ENCODE measurements at places on chromosomes 1 and 21.
A peak's percentile ranks its signal among the peaks of the same experiment; 100 is the strongest.

GRCh38 chr1:54953846-54954245 lies 26.6 kb upstream of the TMEM61 start:
- no peak for DNase-seq

GRCh38 chr1:226433341-226433720 lies 25.4 kb upstream of the PARP1 start:
- no peak for DNase-seq

GRCh38 chr1:232851532-232851931 lies 46.3 kb downstream of the MAP10 start:
- DNase-seq, result no peak

- DNase-seq, result no peak
These were observed 14.1 kb downstream of the ZBTB18 start for GRCh38 chr1:244065063-244065793.

DNA sequence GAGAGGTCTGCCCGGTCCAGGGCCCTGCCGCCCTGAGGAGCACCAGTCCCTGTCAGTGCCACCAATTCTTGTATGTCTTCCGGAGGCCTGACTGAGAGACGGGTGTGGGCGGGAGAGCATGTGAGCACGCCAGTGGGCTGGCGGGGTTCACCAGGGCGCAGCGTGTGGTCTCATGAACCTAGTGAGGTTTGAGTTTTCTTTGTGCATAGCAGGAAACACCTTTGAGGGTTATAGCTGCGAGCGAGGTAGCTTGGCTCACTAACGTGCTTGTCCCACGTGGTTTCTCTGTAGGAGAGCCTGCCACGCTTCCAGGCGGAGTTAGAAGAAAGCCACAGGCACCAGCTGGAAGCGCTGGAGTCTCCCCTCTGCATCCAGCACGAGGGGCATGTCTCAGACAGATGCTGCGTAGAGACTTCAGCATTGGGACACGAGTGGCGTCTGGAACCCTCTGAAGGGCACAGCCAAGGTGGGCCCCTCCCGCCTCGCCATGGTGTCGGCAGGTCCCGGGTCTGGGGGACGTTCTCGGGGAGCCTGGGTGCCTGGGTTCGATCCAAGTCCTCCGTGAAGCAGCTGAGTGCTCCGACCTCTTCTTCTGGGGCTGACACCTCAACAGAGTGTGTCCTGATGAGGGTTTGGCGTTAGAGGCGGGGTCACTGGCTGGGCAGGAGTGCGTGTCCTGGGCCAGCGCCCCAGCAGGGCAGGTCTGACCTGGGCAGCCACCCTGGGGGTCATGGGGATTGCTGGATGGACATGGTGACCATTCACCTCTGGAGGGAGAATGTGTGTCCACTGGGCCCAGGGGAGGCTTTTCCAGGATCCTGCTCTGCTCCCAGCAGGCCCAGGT lies 31.4 kb downstream of the PCNT start:
- DNase-seq, result no peak

- DNase-seq, result no peak
These were observed 510.8 kb upstream of the B3GALT2 start for GRCh38 chr1:193697115-193697762.

DNA sequence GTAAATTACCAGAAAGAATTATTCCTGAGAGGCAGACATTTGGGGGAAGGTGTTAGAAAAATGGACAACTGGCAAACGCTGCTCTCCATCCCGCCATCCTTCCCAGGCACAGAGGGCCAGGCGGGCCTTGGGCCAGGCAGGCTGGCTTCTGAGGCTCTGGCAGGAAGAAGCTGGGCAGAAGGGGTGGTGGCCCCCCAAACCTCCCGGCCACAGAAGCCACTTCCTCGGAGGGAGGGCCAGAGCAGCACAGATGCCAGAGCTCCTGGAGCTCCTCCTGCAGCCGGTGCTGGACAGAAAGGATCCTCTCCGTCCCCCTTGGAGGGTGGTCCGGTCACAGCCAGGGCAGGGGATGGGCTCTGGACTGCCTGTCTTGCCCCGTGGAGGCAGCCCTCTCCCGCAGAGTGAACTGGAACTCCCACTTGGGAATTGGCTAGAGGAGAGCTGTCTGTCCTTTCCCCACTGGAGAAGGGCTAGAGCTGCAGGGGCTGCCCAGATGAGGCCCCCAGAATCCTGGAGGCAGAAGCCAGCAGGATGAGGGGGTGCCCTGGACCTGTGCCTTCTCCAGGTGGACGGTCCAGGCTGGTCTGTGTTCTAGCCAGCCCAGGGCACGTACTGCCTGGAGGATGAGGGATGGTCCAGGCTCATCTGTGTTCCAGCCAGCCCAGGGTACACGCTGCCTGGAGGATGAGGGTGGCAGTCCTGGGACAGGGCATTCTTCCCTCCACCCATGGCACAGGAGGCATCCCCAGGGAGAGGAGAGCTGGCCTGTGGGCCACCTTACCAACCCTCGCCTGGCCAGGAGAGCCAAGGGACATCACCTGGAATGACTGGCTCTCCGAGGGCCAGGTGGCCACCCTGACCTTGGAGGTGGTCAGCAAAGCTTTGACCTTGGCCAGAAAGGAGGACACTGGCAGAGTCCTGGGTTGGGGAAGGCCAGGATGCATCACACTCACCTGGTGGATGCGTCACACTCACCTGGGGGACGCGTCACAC lies 47.4 kb upstream of the ACTRT2 start:
- DNase-seq, result no peak

DNA sequence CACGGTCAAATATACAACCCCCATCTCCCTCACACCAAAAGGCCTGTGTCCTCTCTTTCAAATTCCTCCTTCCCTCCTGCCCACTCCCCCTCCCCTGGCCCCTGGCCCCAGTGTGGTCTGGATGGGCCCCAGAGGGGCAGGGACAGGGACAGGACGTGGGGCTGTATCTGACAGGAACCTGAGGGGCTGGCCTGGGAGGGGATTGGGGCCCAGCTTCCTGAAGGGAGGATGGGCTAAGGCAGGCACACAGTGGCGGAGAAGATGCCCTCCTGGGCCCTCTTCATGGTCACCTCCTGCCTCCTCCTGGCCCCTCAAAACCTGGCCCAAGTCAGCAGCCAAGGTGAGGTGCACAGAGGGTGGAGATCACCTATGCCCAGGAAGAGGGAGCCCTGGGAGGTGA lies at the start of gene MPL:
Gene MPL, plus strand, starts transcription at position 231 of the 400 bp plus-strand sequence. Its CDS starts 31 bp downstream, at position 262.
- no peak for DNase-seq

GRCh38 chr1:13587256-13588030 lies 3.8 kb downstream of the PDPN start:
- DNase-seq, result no peak

DNA sequence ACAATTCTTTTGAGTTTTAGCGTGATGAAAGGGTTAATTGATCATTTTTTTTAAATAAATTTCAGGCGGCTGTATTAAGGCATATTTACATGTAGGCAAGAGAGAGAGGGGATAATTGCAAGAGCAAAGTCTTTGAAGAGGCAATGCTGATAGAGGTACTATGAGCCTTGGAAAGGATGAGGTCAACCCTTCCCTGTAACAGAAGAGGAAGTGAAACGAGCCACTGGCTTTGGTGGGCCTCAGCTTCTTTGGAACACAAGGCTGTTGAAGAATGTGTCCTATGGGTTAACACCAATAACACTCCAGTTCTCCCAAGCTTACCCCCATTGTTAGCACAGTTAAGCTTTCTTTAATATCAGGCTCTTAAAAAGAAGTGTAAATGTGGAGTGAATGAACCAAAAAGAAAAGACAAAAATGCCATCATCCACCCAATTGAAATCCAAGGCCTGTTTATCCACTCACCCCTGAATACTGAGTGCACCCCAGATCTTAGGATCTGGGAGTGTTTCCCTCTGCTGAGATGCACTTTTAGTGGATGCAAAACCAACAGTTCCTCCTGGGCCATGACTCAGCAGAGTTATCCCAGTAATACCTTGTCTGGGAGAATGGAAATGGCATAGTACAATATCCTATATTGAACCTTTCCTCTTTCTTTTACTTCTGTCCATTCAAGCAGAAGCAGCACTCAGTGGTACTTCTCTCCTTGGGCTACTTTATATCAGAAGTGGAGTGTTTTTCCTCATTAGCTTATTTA lies 216.4 kb downstream of the SLC44A5 start:
- DNase-seq, result no peak

GRCh38 chr1:183310753-183311479 lies 107.3 kb downstream of the NMNAT2 start:
- DNase-seq, result no peak

GRCh38 chr1:94715321-94715720 lies 104.8 kb upstream of the SLC44A3 start:
- DNase-seq, result no peak

GRCh38 chr1:98058676-98059075 lies 137.8 kb upstream of the DPYD start:
- no peak for DNase-seq

DNA sequence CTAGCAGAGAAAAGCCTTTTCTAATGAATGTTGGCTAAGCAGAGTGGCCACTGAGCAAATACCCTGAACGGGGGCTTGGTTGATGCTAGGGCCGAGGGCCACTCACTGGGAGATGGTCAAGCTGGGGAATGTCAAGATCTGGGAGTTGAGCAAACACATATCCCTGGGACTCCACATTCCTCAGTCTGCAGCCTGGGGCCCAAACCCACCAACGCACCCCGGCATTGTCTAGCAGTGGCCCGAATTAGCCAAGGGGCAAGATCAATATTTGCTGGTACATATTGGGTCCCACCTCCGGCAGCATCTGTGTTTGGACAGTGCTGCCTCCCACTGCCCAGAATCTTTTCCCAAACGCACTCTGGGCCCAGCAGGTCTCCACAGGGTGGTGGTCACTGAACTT lies 144.1 kb downstream of the TRABD2B start:
- DNase-seq, result no peak

GRCh38 chr1:30407865-30408580 lies 315.4 kb downstream of the MATN1 start:
- no peak for DNase-seq

GRCh38 chr1:178513278-178513983 lies 522 bp downstream of the TEX35 start:
- no peak for DNase-seq

- no peak for DNase-seq
These were observed 82.6 kb upstream of the EDEM3 start for GRCh38 chr1:184836934-184837895.

DNA sequence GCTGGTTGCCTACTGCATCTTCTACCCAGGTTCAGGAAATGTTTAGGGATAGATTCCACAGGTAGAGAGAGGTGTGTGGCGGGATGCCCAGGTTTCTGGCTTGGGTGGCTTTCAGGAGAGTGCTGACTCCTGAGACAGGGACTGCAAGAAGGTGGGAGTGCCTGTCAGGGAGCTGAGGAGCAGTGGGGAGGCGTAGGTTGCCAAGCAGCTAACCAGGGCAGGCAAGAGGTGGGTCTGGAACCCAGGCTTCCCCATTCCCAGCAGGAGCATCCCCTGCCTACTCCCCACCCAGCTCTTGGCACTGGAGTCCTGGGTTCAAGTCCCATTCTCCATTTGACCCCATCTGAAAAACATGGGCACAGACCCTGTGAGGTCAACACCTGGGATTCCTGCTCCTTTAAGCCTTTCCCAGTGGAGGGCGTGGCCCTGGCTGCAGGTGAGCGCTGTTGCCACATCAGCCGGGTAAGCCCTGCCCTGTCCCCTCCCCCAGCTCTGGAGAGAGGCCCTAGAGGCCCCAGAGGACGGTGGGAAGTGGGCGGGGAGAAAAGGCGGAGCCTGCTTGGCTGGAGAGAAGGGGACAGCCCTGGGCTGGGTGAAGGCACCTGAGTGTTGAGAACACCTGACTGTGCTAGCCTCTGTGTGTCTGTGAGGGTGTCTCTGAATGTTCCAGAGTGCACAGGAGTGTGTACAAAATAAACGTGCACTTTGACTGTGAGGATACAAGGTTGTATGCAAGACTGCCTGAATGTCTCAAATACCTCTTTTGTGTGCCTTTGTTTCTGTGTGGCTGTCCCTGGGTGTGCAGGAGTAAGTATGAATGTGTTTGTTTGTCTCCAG lies 14.0 kb upstream of the SYNC start:
- DNase-seq, result peak; percentile 70

- DNase-seq, result no peak
These were observed 12.4 kb upstream of the PRDM16 start for GRCh38 chr1:3056641-3057040.

DNA sequence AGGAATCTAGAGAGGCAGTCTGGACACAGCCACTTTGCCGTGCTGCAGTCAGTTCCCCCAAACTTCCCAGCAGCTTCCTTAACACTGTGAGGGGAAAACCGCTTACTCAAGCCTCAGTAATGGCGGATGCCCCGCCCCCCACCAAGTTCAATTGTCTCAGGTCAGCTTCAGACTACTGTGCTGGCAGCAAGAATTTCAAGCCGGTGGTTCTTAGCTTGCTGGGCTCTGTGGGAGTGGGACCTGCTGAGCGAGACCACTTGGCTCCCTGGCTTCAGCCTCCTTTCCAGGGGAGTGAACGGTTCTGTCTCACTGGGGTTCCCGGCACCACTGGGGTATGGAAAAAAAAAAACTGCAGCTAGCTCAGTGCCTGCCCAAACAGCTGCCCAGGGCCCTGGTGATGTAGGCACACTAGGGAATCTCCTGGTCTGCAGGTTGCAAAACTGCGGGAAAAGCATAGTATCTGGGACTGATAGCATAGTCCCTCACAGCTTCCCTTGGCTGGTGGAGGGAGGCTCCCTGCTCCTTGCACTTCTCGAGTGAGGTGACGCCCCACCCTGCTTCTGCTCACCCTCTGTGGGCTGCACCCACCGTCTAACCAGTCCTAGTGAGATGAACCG lies 23.7 kb upstream of the HFM1 start:
- no peak for DNase-seq

DNA sequence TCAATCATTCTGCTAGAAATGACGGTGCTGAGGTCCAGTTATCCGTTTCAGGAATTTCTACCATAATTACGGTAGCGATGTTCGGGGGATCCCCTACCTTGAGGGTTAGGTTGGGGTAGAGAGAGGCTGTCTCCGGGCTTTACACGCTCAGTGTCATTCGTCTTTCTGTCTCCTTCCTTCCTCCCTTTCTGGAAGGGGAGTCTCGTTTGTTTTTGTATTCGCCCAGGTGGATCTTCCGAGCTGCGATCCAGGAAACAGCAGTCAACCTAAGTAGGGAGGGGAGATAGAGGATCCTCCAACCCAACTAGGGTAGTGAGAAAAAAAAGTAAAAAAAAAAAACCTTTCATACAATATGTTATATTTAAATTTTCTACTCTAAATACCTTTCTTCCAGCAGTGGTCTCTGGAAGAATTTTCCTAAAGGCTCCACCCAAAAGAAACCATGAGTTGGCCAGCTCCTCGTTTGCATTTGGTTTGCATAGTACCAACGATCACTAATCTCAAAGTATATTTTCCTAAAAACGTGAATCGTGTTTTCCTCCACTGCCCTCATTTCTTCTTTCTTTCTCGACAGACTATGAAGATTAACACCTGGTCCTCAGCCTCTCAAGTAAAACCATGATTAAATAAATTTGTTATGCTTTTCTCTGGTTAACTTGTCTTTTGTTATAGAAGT lies 611 bp upstream of the PIK3C2B start:
- no peak for DNase-seq

GRCh38 chr1:168136709-168137514 lies at the start of gene GPR161:
Gene GPR161 (minus strand): TSS chr1:168136930. CDS start chr1:168104850, 32,080 bp downstream.
- DNase-seq, result no peak
